Stimulated activated CD8-positive, alpha-beta memory T cell treated with anti-CD3 and anti-CD28 coated beads, Interleukin-2, amount 100 ng/mL, for 48 hours (primary cell): ENCODE measurements at places on chromosomes 12 and 14.

DNA sequence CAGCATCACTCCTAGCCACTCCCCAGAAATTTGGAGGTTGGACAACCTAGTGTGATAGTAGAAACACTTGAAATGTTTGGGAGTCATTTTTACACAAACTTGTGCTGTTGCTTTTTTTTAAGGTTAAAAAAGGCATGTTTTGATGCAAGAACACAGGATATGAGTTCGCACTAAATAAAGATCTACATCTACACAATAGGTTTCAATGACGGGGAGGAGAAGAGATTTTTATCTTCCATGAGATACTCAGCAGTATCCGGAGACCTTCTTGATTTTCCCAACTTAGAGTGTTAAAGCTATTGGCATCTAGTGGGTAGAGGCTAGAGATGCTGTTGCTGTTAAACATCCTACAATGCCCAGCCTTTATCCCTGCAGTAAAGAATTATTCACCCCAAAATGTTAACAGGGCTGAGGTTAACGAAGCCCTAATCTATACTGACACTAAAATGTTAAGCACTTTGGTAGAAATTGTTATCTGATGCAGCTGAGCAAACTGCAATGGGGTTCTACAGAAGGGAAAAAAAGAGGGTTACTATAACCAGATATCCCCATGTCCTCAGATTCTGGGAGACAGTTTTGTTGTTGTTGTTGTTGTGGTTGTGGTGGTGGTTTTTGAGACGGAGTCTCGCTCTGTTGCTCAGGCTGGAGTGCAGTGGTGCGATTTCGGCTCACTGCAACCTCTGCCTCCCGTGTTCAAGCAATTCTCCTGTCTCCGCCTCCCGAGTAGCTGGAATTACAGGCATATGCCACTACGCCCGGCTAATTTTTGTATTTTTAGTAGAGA, 14.0 kb upstream of the PCNX1 start:
- no peak for DNase-seq

- no peak for DNase-seq
Measured at GRCh38 chr14:85572011-85572410, 42.1 kb downstream of the FLRT2 start.

GRCh38 chr14:93081876-93082570, 33.7 kb downstream of the ITPK1 start:
- peak; percentile 50 for DNase-seq

GRCh38 chr14:69997849-69998248, 118.6 kb downstream of the SMOC1 start:
- DNase-seq = no peak

- DNase-seq = no peak
Measured at GRCh38 chr12:101794574-101794973, 36.2 kb downstream of the GNPTAB start.

- no peak for DNase-seq
Measured at GRCh38 chr14:64706593-64707193, 2.5 kb downstream of the PLEKHG3 start.

DNA sequence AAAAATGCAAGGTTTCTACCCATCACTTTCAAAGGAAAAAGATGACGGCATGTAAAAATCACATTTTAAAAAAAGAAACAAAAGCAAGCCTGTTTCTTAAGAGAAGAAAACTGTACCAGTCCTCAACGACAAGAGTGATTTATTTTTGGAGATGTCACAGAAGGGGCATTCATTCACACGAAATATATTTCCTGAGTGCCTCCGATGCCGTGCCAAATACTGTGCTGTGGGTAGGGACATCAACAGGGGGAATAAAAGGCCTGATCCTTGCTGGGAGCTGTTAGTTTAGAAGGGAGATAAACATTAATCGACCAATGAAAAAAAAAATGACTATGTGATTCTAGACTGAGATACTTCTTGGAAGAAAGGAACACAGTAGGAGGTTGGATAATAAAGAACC, 297.5 kb upstream of the SOX5 start:
- DNase-seq = no peak

- no peak for DNase-seq
Measured at GRCh38 chr12:106281056-106281782, 21.3 kb upstream of the TCP11L2 start.

GRCh38 chr12:106248846-106249371, 1.1 kb upstream of the CKAP4 start:
- DNase-seq = no peak

DNA sequence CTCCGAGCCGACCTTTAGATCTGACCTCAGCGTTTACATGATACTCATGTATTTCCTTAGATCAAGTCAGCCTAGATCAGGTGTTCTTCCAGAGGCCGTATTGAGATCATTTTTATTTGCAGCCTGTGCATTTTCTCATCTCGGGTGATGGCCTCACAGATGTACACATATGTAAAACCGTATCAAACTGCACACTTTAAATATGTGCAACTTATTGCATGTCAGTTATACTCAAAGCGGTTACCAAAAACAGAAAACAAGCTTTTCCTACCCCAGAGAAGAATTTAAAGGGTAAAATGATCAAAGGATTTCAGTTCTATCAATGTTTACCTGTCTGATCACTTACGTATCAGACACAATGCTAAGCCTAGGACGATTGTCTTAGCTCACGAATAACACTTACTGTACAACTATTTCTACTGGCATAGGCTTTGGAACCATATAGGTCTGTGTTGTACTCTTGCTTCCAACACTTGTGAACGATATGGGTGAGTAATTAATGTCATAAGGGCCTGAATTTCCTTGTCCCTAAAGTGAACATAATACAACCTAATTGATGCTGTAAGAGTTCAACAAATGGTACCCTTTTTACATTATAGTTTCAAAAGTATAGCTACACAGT, 628 bp upstream of the LLPH start:
- DNase-seq = no peak

DNA sequence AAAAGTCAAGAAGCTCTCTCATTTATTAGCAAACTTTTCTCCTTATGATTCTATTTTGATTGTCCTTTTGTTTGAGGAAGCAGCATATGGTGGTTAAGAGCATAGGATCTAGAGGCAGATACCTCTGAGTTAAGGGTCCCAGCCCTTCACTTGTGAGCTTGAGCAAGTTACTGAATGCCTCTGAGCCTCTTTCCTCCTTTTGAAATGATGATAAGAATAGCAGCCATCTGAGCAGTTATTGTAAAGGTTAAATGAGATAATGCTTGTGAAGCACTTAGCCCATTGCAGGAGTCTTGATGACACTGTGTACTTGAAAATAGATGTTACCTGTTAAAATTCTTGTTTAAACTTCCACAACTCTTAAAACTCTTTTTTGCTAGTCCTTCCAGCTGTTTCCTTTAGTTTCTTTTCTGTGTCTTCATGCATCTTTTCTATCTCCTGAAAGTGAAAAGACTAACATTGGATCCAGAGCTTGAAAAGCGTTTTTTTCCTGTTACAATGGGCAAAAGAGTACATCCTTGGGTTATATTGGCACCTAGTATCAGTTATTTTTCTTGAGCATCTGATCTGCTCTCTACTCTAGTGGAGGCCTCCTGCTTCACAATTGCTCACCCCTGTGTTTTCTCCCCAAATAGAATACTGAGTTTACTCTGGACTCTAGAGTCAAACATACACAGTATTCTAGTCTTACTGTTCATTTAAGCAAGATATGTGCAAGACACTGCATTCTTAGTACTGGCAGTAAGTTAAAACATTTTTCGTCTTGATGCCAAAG, 3.1 kb downstream of the HIF1A start:
- no peak for DNase-seq

- DNase-seq = no peak
Measured at GRCh38 chr14:54478636-54479215, 10.1 kb downstream of the GMFB start.

DNA sequence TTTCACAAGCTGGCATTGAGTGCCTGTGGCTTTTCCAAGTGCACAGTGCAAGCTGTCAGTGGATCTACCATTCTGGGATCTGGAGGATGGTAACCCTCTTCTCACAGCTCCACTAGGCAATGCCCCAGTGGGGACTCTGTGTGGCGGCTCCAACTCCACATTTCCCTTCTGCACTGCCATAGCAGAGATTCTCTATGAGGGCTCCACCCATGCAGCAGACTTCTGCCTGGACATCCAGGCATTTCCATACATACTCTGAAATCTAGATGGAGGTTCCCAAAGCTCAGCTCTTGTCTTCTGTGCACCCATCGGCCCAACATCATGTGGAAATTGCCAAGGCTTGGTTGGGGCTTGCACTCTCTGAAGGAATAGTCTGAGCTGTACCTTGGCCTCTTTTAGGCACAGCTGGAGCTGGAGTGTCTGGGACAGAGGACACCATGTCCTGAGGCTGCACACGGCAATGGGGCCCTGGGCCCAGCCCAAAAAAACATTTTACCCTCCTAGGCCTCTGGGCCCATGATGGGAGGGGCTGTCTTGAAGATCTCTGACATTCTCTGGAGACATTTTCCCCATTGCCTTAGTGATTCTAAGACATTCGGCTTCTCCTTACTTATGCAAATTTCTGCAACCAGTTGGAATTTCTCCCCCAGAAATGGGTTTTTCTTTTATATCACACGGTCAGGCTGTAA, 313.3 kb upstream of the SFSWAP start:
- DNase-seq = no peak

GRCh38 chr12:112822056-112822455, 30.5 kb downstream of the RPH3A start:
- DNase-seq = no peak

GRCh38 chr12:116954710-116955381, 44.1 kb downstream of the FBXW8 start:
- DNase-seq = no peak

- DNase-seq = no peak
Measured at GRCh38 chr12:12999271-12999958, 650 bp downstream of the HEBP1 start.

- no peak for DNase-seq
Measured at GRCh38 chr12:123886931-123887582, 85.6 kb downstream of the CCDC92 start.

GRCh38 chr12:109792992-109793391, 40.2 kb downstream of the TRPV4 start:
- DNase-seq = no peak

DNA sequence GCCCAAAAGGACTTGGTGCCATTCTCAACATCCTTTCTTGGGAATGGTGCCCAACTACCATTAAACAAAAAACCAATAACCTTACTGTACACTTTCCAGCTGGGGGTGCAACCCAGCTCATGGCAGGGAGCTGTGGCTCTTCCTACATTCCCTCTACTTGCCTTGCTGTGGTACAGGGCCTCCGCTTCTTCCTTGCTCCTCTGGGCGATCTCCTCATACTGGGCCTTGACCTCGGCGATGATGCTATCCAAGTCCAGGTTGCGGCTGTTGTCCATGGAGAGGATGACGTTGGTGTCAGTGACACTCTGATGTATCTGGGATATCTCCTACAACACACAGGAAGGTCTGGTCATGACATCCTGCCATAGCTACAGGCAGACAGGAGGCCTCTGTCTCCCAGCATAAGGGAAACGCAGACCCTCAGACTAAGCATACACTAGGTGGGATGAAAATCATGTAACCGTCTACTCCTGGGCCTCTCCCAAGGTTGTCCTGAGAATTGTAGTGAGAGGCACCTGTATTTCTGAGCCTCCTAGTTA, 3.9 kb downstream of the KRT2 start:
- no peak for DNase-seq

DNA sequence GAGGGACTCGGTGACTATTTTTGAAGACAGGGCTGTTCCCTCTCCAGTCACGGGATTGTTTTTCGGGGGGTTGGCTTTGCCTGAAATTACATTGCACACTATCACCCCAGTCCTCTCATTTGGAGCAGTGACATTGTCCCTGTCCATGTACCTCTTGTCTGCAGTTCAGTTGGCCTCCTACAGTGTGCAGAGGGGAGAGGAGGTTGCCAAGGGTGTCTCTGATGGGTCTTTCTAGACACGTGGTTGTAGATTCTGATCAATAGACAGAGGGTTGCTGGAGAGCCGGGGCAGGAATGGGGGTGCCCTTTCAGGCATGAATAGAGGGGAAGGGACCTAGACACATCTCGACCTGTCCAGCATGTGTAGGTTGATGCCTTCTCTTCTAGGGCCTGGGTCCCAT, 1.2 kb downstream of the TMEM120B start:
- DNase-seq = no peak

DNA sequence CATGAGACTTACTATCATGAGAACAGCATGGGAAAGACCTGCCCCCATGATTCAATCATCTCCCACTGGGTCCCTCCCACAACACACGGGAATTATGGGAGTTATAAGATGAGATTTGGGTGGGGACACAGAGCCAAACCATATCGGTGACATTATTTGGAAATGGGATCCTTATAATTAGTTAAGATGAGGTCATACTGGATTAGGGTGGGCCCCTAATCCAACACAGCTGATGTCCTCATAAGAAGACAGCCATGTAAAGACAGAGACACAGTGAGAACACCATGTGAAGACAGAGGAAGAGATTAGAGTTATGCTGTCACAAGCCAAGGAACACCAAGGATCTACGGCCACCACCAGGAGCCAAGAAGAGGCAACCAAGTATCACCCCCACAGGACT, 161.7 kb downstream of the SPTSSA start:
- DNase-seq = no peak

DNA sequence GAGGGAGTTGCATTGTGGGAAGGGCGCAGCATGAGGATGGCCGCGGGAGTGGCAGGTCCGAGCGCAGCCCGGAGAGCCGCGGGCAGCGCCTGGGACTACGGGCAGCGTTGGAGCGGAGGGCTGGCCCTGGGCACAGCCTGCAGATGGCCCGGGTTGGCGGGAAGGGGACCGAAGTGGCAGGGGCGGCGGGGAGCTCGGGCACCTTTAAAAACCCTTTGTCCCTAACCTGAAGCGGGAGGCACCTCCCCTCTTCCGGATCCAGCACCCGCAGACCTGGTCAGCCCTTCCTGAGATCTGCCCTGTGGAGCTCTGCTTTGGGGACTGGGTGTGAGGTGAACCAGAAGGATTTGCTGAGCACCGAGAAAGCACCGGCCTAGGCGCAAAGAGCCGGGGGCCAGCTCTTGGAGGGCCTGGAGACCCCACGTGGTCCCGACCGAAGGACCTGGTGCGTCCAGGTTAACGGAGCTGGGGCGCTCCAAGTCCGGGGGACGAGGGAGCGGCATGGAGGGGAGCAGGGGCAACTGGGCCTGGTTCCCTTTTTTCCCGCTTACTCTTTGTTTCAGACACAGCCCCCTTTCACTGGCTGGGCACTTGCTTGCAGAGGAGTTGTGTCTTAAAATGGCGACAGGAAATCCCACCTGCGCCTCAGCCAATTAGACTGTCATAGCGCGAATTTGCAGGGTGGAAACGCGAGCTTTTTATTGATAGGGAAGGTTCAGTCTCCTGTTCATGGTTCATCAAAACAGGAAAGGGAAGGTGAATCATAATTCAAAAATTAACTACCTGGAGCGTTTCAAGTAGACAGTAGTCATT, 792 bp upstream of the SLC38A1 start:
- DNase-seq = peak; percentile 55

DNA sequence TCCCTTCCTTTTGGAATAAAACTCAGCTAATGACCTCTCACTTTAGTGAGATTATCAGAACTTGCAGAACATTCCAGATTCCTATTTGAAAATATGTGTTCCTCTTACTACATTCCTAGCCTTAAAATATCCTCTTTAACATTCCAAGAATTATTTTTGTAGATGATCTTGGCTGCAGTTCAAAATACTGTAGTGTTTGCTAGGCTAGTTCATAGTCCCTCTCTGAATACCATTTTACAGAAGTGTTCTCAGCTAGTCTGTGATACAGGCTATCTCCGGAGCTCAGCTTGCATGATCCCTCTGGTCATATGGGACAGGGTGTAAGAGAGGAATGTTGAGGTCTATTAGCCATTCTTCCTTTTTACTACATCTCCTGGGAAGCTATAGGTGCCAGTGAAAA, 17.6 kb upstream of the GPR33 start:
- DNase-seq = no peak

- no peak for DNase-seq
Measured at GRCh38 chr12:100699209-100699608, 95.4 kb upstream of the ANO4 start.
